ENCODE measurements at places on chromosomes 4 and X. TPM values are rescaled to one million over a fixed set of nuclear protein-coding genes. Genes with fewer than 3 reads are reported as not detected.

DNA sequence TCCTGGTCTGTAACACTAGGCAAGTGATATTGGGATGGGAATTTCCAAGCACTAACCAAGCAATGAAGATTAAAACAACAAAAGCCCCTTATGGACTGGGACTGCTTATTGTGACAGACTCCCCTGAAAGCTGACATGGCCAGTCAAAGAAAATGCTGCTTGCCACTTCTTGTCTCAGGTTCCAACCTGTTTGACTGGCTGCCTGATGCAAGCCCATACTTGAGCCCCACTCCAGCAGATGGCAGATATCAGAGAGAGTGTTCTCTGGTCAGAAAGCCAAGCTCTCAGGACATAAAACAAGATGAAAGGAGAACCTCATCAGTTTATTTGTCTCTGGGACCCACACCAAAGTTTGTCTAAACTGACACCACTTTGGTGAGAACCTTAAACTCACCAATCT is 15.5 kb upstream of the IGBP1 start:
- no peak for DNase-seq

DNA sequence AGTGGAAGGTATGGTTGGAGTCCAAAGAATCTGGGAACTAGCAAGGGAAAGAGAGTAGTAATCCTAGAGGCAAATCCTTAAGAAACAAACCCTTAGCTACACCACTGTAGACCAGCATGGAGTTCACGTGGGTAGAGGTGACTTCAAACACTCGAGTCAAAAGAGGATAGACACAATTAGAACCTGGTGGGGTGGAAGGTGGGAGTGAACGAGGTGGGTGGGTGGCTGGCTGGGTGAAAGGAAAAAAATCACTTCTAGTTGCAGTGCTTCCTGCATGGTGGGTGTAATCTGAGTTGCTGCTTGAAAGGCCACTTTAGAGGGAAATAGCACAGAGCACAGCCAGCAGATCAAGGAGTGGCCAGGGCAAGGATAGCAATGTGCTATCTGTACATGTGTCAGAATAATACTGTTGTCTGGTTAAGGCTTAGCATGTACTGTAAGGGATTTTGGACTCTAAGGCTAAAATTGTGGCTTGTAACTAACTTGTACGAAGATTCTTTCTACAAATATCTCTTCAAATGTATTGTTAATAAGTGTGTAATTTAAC is 356.2 kb downstream of the GRIA2 start:
- no peak for DNase-seq

DNA sequence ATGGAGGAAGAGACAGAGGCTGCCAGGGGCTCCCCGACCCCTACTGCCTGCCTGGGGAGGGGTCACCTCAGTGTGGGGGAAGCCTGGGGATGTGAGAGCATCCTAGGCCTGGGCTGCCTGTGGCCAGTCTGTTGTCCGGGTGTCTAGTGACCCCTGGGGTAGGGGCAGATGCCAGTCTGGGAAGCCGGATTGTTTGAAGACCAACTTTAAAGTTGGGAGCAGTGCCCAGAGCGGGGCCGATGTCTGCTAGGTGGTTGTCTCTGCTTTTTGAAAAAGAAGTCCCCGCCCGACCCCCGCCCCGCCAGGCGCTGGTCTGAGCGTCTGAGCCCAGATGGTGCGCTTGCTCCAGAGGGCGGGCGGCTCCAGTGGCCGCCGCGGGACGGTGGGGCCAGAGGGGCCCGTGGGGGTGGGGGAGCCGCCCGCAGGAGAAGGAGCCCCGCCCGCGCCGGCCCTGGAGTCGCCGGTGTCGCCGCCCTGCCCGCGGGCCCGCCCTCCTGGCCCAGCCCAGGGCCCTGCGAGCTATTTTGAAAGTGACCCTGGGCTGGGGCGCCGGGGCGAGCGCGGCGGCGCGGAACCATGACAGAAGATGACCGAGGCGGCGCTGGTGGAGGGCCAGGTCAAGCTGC is at the start of gene DOK7:
Gene DOK7 (plus strand): TSS at position 517 of the 626 bp plus-strand sequence. CDS start 70 bp downstream, at position 587.
- peak; percentile 84 for DNase-seq

- no peak for DNase-seq
Measured at GRCh38 chr4:156734965-156735895, 236.4 kb downstream of the PDGFC start.

- no peak for DNase-seq
Measured at GRCh38 chr4:53809816-53810215, 218.5 kb upstream of the LNX1 start.

DNA sequence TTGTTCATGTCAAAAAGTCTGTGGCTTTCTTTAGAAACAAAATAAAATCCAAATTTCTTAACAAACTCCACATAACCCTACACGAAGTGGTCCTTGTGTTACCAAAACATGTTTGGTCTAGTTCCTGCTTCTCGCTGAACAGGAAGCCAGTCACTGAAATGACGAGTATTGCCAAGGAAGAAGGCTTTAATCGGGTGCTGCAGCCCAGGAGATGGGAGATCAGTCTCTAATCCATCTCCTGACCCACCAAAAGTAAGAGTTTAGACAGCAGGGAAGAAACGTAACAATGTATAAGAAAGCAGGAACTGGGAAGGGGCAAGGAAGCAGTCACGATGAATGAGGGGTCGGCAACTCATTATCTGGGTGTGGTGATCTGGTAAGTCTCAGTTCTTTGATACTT is 144.6 kb upstream of the MAP9 start:
- DNase-seq: no peak

The GYPE gene
- polyA plus RNA-seq: 15.7 TPM

DNA sequence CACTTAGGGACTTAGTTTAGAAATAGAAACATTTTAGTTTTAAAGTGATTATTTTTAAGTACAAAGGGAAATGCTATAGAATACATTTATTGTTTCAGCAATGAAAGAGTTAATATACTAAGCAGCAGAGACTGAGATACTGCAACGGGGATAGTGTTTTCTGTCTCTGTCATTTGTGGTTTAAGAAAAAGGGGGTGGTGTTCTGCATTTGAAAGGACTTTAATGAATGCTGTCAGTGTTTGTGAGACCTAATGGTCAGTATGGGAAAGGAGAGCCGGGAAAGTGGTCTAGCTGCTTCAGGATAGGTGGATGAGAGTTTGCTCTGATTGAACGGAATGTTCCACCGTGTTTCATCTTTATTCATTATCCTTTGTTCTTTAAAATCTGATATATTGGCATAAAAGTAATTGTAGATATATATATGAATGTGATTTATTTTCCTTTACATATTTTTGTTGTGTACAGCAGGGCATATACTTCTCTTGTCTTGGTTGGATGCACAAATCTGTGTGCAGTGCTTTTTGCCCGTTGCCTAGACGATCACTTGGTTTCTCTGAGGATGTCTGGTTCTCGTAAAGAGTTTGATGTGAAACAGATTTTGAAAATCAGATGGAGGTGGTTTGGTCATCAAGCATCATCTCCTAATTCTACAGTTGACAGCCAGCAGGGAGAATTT is at the start of gene KLHL5:
Gene KLHL5 (plus strand): TSS at position 139 of the 676 bp plus-strand sequence. CDS start 421 bp downstream, at position 560.
- no peak for DNase-seq

The RNF128 gene
- polyA plus RNA-seq: 2.9 TPM

GRCh38 chrX:39952989-39953388 is 144.8 kb downstream of the BCOR start:
- DNase-seq: no peak

DNA sequence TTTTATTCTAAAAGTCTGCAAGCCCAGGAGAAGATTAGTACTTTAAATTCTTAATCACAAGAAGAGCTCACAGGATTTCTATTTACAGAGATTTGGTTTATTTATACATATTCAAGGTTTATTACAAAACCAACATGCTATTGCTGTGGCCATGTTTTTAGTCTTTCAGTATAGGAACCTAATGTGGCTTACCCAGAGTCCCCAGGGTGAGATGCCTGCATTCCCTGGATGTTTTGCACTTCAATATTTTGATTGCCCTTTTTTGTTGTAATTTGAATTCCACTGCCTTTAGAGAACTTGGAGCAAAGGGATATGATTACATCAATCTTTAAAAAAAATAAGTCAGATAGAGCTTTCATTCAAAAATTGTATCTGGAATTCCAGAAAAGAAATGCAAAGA is 146.0 kb upstream of the FRMPD4 start:
- DNase-seq: no peak

DNA sequence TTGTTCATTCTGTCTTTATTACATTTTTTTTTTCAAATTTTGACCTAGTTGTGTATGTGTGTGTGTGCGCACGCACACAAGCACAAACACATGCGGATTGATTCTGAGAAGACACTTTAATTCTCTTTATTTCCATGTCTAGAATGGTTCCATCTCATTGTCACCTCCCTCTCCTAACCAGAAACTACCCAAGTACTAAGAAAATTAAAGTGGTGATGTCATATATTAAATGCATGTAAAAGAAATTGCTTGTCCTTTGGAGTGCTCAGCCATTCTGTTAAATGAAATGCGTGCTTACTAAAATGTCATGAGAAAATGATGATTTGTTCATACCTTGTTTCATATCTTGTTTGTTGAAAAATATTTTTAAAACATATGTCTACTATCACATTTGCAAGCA is 1297.0 kb upstream of the TENM3 start:
- no peak for DNase-seq

GRCh38 chrX:55326985-55327384 is 62.3 kb upstream of the PAGE3 start:
- DNase-seq: peak; percentile 24

GRCh38 chr4:140355288-140355687 is 18.2 kb upstream of the SCOC start:
- DNase-seq: no peak

The CLIC2 gene
- polyA plus RNA-seq: 10.3 TPM

The HAUS7 gene
- polyA plus RNA-seq: 31.7 TPM

GRCh38 chr4:2277956-2278355 is 16.0 kb upstream of the MXD4 start:
- no peak for DNase-seq

DNA sequence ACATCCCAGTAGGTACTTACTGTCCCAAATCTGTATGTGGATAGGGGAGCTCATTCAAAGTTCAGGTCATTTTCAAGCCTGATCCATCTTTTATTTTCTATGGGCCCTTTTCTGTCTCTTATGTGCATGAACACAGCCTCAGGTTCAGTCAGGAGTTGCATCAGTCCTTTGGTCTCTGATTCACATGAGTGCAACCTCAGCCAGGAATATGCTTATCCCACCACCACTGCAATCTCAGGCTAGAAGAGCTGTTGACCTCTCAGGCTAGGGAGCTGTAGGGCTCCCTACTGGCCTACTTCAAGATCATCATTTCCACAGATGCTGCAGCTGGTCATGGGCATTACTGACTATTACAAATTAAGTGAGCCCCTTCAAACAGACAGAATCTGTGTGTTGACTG is 27.2 kb downstream of the AASDH start:
- no peak for DNase-seq

GRCh38 chrX:16462912-16463311 is 187.0 kb upstream of the S100G start:
- DNase-seq: peak; percentile 40

The MAGIX gene
- 2.2 TPM for polyA plus RNA-seq

DNA sequence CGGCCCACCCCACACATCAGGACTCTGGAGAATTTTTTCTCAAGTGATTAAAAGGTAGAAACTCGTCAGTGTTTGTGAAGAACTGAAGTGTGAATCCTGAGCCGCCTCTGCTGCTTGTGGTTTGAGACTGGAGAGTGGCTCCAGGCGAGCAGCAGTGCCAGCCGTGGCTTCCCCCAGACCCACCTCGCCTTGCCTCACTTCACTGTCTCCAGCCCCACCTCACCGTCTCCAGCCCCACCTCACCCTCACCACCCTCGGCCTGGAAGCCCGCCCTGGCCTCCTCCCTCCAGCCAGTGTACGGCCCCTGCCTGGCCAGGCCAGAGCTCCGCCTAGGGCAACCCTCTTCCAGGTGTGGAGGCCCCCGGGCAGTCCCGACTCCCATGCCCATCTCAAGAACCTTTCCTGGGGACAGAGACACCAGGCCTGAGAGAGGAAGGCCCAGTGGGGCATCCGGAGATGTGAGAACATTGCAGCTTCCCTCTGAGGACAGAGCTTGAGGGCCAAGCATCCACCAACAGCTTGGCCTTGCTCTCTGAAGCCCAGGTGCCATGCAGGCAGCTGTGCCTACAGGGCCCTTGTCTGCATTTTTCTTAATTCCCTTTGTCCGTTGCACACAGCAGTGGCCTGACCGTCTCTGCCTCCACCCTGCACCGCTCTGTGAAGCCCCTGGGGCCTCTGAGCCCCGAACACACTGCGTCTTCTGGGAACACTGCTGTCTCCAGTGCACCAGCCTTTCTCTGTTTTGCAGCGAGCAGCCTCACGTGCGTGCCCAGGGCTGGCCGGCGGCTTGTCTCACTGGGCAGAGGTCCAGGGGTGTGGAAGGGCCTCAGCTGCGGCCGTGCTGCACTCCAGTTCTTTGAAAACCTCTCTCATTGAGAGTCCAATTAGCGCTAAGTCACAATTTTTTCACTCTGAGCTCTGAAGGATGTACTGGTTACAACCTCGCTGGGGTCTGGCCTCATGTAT is 13.8 kb downstream of the SH3BP2 start:
- DNase-seq: peak; percentile 86

DNA sequence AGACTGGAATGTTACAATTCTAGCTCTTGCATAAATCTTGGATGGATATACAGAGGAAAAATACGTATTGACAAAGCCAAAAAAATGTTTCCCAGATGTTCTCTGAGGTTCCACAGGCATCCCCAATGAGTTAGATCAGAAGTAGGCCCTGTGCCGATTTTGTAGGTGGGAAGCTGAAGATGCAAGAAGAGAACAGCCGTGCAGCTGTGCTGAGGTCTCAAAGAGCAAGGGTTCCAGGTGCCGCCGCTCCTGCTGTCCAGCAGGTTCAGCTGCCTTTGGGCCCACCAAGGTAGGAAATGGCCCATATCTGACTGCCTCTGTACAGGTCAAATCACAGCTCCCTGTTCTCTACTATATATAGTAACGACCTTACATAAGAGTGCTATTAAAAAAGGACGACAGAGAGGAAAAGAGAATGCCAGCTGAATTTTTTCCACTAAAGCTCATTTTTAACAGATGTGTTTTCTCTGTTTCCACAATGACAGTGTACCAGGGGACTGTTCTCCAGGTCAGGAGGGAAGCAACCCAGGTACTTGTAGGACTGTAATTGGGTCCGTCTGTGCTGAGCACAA is 155.6 kb downstream of the CBR4 start:
- no peak for DNase-seq

DNA sequence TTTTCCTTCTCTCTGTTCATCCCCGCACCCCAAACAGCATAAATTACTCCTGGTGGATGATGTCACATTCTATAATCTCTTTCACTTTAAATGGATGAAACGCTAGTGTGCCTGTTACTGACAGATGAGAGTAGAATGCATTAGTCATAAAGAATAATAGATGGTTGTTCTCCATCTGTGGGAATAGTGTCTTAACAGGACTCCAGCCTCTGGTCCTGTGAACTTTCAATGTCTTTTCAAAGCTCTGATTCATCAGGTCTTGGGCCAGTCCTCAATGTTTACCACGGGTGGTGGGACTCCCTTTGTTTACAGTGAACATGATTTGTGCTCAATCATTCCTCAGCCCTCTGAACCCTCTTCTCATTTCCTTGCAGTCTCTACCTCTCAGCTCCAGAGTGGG is 182.6 kb downstream of the GABRB1 start:
- no peak for DNase-seq

The FAM53A gene
- polyA plus RNA-seq: 2.5 TPM

DNA sequence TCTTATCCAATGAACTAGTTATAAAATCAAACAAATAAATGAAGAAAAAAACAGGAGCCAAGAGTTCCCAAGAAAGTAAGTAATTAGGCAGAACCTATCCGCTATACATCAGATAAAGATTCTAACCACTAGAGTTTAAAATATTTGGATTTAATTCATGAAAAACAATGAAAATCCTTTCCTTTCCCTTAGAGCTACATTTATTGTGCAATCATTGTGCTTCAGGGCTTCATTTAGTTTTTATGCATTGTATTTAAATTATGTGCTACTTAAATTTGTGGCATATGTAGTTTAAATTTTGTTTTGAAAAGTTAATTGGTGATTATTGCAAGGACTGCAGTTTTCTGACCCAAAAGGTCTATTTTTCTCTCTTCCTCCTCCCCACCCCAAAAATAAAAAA is 17.9 kb downstream of the GNRHR start:
- DNase-seq: no peak

- no peak for DNase-seq
Measured at GRCh38 chrX:22803353-22803752, 196.4 kb upstream of the DDX53 start.
